ENCODE measurements at places on chromosomes 11 and 22.
A peak's percentile ranks its signal among the peaks of the same experiment; 100 is the strongest.

GRCh38 chr22:24994070-24994763 is 41.7 kb downstream of the KIAA1671 start:
- peak; percentile 68 for DNase-seq

GRCh38 chr11:6616596-6617250 is 2.5 kb downstream of the TPP1 start:
- DNase-seq = no peak

DNA sequence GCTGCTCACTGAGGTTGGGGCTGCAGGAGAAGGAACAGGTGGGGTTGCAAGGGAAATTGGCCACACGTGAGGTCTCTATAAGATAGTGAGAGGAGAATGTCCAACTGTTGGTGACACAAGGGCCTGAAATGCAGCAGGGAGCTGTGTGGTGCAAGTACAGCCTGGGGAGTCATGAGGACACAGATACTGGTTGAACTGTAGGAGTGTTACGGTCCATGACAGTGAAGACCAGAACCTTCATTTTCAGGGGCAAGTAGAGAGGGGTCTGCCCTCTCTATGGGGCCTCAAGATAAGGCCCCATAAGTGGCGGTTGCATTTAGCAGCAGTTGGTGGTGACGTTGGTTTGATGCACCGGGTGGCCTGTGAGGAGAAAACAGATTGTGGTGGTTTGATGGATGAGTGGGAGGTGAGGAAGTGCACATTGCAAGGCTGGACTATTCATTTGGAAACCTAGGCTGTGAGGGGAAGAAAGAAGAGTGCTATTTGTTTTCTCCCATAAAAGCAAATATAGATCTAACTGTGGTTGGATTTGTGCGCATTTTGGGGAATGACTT is 39.4 kb downstream of the MICAL2 start:
- DNase-seq = peak; percentile 79

GRCh38 chr11:64107303-64107702 is 58.6 kb downstream of the MACROD1 start:
- DNase-seq = no peak

DNA sequence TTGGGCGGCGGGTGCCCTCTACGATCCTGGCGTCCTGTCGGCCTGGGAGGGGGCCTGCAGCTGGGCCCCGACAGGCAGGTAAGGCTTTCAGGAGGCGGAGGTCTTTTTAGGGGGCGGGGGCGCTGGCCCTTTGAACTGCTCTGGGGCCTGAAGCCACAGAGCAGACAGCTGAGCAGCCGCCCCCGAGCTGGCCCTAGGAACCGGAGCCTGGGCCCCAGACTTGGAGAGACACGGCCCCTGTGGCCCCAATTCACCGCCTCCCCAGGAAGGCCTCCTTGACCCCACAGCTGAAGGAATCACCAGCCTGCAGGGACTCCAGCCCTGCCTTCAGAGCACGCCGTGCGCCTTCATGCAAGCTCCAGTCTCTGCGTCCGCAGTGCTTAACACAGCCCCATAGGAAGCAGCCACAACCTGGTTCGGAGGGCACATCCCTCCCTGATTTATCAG is 618 bp upstream of the CERK start:
- no peak for DNase-seq

All from activated CD4-positive, alpha-beta T cell treated with anti-CD3 and anti-CD28 coated beads for 48 hours (primary cell).